ENCODE measurements at places on chromosomes 3 and 15.
A peak's percentile ranks its signal among the peaks of the same experiment; 100 is the strongest.

DNA sequence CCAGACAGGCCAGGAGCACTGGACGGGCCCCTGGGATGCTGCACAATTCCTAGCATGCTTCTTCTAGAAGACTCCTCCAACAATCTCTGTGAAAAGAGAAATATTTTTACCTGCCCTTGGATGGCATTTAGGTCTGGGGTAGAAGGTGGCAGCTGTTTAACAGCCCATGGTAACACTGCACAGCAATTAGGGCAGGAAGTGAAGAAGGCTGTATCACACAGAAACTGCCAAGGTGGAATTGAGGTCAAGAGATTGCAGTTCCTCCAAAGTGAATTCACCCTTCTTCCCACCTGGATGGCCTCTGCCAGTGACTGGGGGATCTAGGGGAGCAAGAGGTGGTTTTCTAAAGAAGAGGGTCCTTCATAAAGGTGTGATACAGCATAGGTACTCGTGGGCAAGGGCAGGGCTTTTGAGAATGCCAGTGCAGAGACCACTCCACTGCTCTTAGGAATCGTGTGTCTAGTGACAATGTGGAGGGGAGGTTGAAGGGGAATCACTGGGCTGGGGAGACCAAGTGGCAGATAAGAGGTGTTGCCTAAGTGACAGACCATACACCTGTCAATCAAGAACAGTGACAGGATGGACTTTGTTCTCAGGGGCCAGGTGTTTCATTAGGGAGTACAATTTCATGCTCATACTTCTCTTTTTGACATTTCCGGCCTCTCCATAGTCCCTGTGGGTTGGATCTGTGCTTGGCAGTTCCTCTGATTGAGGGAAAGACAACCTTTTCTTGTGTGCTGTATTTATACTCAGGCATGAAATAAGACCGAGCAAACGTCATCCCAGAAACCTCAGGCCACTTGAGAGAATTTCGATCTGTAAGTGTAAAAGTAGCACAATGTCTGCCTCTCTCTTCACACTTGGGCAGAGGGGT lies 83.5 kb upstream of the BCL6 start:
- H3K4me1 ChIP-seq: peaks cover 22% of the 10 kb centered on the region
- no peak overlapping the region for H3K4me3 ChIP-seq
- H3K27me3 ChIP-seq: no peaks in the 10 kb centered on the region
- DNase-seq: peak; percentile 41
- H3K27ac ChIP-seq: peak overlapping the region; percentile 42

GRCh38 chr15:96223939-96224338 lies 106.6 kb upstream of the NR2F2 start:
- H3K36me3 ChIP-seq: no peaks in the 10 kb centered on the region
- H3K27ac ChIP-seq: peak overlapping the region; percentile 73
- no peak overlapping the region for H3K4me3 ChIP-seq
- no peaks in the 10 kb centered on the region for H3K27me3 ChIP-seq

GRCh38 chr3:62955126-62955525 lies 79.9 kb upstream of the CADPS start:
- no peaks in the 10 kb centered on the region for H3K36me3 ChIP-seq
- no peaks in the 10 kb centered on the region for H3K27me3 ChIP-seq
- H3K4me1 ChIP-seq: no peaks in the 10 kb centered on the region
- no peak for DNase-seq
- H3K27ac ChIP-seq: no peak overlapping the region
- no peak overlapping the region for H3K4me3 ChIP-seq

GRCh38 chr15:88115486-88116152 lies 140.9 kb downstream of the NTRK3 start:
- no peak overlapping the region for H3K27ac ChIP-seq
- H3K4me1 ChIP-seq: no peaks in the 10 kb centered on the region
- no peaks in the 10 kb centered on the region for H3K27me3 ChIP-seq

DNA sequence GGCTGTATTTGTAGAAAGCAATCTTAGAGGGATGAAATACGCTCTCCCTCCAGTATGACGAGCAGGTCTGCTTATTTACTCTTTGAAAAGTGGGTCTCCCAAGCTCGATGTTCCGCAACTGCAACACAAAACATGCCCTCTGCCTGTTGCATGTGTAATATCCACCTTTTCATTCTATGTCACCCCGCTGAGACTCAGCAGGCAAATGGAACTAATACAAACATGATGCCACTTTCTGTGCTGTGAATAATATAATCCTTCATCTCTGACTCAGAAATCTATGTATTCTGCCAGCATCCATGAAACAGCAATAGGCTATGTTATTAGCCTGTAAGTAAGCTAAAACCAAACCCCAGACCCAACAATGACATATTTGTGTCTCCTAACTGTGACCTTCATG lies 200.8 kb upstream of the TMCO5A start:
- no peaks in the 10 kb centered on the region for H3K36me3 ChIP-seq
- no peak overlapping the region for H3K27ac ChIP-seq
- H3K4me1 ChIP-seq: no peaks in the 10 kb centered on the region
- H3K27me3 ChIP-seq: no peaks in the 10 kb centered on the region
- no peak for DNase-seq

- DNase-seq: no peak
- no peaks in the 10 kb centered on the region for H3K27me3 ChIP-seq
- no peaks in the 10 kb centered on the region for H3K4me1 ChIP-seq
- no peaks in the 10 kb centered on the region for H3K36me3 ChIP-seq
Measured at GRCh38 chr3:17149076-17149475, 264.3 kb downstream of the PLCL2 start.

DNA sequence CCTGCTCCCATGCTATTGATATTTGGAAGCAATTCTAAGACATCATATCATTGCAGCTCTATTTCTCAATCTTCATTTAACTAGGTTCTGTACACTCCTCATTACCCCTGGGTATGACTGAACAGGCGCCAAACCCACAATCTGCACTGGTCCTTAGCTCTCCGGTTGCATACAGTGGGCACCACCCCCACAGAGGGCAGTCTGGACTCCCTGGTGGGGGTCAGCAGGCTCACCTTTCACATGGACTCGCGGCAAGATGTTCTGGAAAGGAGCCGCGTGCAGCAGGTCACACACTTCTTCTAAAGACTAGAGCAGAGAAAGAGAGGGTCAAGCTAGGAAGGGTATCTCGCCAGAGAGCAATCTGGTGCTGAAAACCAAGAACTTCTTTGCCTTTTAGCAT lies 36.5 kb downstream of the NIPA2 start:
- no peaks in the 10 kb centered on the region for H3K4me1 ChIP-seq
- no peak overlapping the region for H3K4me3 ChIP-seq
- peaks cover 7% of the 10 kb centered on the region for H3K36me3 ChIP-seq
- H3K27ac ChIP-seq: no peak overlapping the region
- DNase-seq: no peak

DNA sequence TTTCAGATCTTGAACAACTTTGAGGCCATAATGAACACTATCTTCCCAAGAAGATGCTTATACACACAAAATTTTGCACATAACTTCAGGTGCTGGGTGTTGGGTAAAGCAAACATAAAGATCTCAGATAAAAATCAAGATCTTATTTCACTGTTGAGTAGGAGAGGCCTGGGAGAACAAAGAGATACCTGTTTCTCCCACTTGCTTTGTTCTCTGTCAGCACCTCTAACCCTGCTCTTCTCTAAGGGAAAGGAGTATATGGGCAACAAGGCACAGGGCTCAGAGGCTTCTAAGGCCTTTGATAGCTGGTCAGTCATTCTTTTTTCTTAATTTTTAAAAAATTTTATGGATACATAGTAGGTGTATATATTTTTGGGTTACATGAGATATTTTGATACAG lies 3.6 kb upstream of the GK5 start:
- no peak for DNase-seq
- H3K4me1 ChIP-seq: no peaks in the 10 kb centered on the region
- H3K27me3 ChIP-seq: no peaks in the 10 kb centered on the region
- H3K36me3 ChIP-seq: no peaks in the 10 kb centered on the region
- no peak overlapping the region for H3K27ac ChIP-seq
- H3K4me3 ChIP-seq: no peak overlapping the region

GRCh38 chr3:97967966-97968365 lies 4.3 kb downstream of the RIOX2 start:
- DNase-seq: peak; percentile 25
- H3K27ac ChIP-seq: no peak overlapping the region
- H3K4me1 ChIP-seq: peaks cover 15% of the 10 kb centered on the region
- H3K27me3 ChIP-seq: no peaks in the 10 kb centered on the region
- no peaks in the 10 kb centered on the region for H3K36me3 ChIP-seq
- H3K4me3 ChIP-seq: no peak overlapping the region

- H3K4me3 ChIP-seq: no peak overlapping the region
- no peaks in the 10 kb centered on the region for H3K27me3 ChIP-seq
Measured at GRCh38 chr3:164577667-164578210, 500.6 kb downstream of the SI start.

GRCh38 chr15:55319537-55320237 lies 665 bp downstream of the PIGB start:
- peak overlapping the region; percentile 94 for H3K27ac ChIP-seq
- no peaks in the 10 kb centered on the region for H3K4me1 ChIP-seq
- no peaks in the 10 kb centered on the region for H3K36me3 ChIP-seq
- no peak for DNase-seq

DNA sequence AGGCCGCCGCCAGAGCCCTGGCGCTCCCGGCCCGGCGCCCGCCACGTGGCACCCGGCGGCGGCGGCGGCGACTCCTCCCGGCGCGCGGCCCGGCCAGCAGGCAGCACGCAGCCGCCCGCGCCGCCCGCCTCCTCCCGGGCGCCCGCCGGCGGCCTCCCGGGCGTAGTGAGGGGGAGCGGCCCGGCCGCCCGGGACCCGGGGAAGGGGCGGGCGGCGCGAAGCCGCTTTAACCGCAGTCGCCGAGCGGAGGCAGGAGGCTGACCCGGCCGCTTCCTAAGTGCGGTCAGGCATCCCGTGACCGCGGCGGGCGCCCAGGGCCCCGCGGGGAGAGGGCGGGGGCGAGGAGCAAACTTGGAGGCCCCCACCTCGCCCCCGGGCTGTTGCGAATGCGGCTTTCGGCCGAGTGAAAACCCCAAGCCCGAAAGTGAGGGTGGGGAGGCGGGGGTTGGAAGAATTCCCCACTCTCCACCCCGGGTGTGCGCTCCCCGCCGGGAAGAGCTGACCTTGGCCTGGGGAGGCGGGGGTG lies 1.7 kb upstream of the HES1 start:
- peak overlapping the region; percentile 61 for H3K4me3 ChIP-seq
- peaks cover 7% of the 10 kb centered on the region for H3K36me3 ChIP-seq
- H3K4me1 ChIP-seq: peaks cover 40% of the 10 kb centered on the region
- peak overlapping the region; percentile 95 for H3K27ac ChIP-seq
- no peak for DNase-seq

DNA sequence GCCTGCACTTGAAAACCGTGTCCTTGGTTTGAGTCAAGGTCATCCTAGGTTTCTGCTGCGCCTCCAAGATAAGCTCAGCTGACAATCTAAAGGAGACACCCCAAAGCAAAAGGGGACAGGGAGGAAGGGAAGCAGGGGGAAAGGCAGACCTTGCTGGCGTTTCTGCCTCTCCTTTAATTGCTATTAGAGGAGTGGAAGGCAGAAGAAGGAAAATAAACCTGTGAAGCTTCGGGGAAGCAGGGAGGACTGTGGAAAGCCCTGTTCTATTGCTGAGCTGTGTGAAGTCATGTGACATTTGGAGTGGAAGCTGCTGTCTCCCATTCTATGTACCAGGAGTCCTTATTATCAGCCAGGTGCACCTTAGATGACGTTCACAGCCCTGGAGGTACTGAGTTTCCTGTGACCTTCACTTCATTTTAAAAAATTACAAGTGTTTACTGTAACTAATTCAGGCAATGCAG lies 21.5 kb upstream of the CHD2 start:
- no peaks in the 10 kb centered on the region for H3K27me3 ChIP-seq
- no peak overlapping the region for H3K4me3 ChIP-seq
- H3K36me3 ChIP-seq: no peaks in the 10 kb centered on the region
- H3K4me1 ChIP-seq: peaks cover 45% of the 10 kb centered on the region
- peak overlapping the region; percentile 30 for H3K27ac ChIP-seq

DNA sequence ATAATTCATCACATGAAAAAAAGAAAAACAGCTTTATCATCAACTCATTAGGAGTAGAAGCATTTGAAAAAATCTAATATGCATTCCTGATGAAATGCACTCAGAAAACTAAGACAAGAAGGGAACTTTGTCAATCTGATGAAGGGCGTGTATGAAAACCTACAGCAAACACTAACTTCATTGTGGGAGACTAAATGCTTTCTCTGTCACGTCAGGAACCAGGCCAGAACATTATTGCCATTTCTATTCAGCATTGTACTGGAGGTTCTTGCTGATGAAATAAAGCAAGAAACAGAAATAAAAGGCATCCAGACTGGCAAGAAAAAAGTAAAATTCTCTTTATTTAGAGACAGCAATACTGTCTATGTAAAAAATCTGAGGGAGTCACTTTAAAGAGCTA lies 235.2 kb downstream of the GABRB3 start:
- no peaks in the 10 kb centered on the region for H3K4me1 ChIP-seq
- H3K27ac ChIP-seq: no peak overlapping the region
- no peak overlapping the region for H3K4me3 ChIP-seq
- no peak for DNase-seq
- no peaks in the 10 kb centered on the region for H3K36me3 ChIP-seq

- H3K4me1 ChIP-seq: no peaks in the 10 kb centered on the region
- no peak overlapping the region for H3K27ac ChIP-seq
- no peaks in the 10 kb centered on the region for H3K27me3 ChIP-seq
- H3K4me3 ChIP-seq: no peak overlapping the region
- H3K36me3 ChIP-seq: no peaks in the 10 kb centered on the region
- DNase-seq: no peak
Measured at GRCh38 chr15:91265416-91265940, 165.4 kb downstream of the SV2B start.

GRCh38 chr3:99118381-99118780 lies 216.9 kb upstream of the DCBLD2 start:
- H3K27ac ChIP-seq: no peak overlapping the region
- no peak for DNase-seq
- H3K36me3 ChIP-seq: no peaks in the 10 kb centered on the region
- no peaks in the 10 kb centered on the region for H3K27me3 ChIP-seq
- no peak overlapping the region for H3K4me3 ChIP-seq
- H3K4me1 ChIP-seq: no peaks in the 10 kb centered on the region

- no peak overlapping the region for H3K4me3 ChIP-seq
- DNase-seq: no peak
- no peaks in the 10 kb centered on the region for H3K4me1 ChIP-seq
- no peak overlapping the region for H3K27ac ChIP-seq
- no peaks in the 10 kb centered on the region for H3K27me3 ChIP-seq
Measured at GRCh38 chr3:184349563-184350470, 11.6 kb downstream of the CLCN2 start.

DNA sequence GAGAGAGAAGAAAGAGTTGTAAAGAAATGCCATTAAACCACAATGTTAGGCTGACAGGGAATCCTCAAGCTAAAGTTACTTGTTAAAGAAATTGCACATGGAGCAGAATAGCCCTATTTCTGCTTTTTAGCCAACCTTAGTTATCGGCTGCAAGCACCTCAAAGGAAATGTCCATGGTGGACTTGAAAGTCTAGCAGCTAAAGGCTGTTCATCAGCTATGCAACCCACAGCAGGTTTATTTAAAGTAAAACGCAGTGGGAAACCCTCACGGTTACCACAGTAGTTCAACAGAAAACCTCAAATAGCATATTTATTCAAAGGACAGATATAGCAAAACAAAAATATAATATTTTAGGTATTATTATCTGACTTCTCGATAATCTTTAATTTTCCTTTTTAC lies 967.2 kb downstream of the IGSF11 start:
- no peak overlapping the region for H3K27ac ChIP-seq
- no peaks in the 10 kb centered on the region for H3K27me3 ChIP-seq
- no peaks in the 10 kb centered on the region for H3K36me3 ChIP-seq
- H3K4me3 ChIP-seq: no peak overlapping the region

GRCh38 chr3:38127611-38128302 lies 9.2 kb downstream of the ACAA1 start:
- H3K4me1 ChIP-seq: peaks cover 70% of the 10 kb centered on the region
- no peak overlapping the region for H3K27ac ChIP-seq
- no peak for DNase-seq
- H3K27me3 ChIP-seq: no peaks in the 10 kb centered on the region
- peaks cover 32% of the 10 kb centered on the region for H3K36me3 ChIP-seq

Measured in Caco-2 (cell line).